ENCODE measurements at places on chromosomes 5 and 9. TPM values are rescaled to one million over a fixed set of nuclear protein-coding genes. Genes with fewer than 3 reads are reported as not detected.

DNA sequence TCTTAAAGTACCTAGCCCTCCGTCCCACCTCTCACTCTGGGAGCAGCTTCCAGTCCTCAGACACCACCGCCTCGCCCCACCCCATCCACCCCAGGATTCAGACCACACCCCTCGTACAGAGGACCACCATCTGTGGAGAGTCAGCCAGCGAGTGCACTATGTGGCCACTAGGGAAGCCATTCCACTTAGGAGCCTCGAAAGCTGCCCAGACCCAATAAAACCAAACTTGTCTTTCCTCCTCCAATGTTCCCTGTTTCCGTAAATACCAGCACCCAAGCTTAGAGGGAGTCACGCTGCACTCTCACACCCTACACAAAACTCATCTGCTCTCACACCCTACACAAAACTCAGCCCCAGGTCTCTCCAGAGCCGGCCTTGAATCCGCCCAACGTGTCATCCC is 1.9 kb downstream of the GCNT4 start:
- DNase-seq, result peak; percentile 88

- DNase-seq, result peak; percentile 30
Measured at GRCh38 chr5:53201746-53202145, 92.2 kb upstream of the MOCS2 start.

DNA sequence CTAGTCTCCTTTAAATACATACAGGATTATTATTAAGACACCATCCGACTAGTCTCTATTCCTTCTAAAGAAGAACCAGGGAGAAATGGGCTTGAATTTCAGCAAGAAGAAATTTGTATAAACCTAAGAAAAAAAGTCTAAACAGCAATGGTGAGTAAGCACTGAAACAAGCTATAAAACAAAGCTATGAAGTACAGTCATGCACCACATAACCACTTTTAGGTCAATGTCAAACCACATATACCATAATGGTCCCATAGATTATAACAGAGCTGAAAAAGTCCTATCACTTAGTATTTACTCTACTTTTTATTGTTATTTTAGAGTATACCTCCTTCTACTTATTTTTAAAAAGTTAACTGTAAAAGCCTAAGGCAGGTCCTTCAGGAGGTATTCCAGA is 102.0 kb upstream of the NFIB start:
- DNase-seq, result no peak

DNA sequence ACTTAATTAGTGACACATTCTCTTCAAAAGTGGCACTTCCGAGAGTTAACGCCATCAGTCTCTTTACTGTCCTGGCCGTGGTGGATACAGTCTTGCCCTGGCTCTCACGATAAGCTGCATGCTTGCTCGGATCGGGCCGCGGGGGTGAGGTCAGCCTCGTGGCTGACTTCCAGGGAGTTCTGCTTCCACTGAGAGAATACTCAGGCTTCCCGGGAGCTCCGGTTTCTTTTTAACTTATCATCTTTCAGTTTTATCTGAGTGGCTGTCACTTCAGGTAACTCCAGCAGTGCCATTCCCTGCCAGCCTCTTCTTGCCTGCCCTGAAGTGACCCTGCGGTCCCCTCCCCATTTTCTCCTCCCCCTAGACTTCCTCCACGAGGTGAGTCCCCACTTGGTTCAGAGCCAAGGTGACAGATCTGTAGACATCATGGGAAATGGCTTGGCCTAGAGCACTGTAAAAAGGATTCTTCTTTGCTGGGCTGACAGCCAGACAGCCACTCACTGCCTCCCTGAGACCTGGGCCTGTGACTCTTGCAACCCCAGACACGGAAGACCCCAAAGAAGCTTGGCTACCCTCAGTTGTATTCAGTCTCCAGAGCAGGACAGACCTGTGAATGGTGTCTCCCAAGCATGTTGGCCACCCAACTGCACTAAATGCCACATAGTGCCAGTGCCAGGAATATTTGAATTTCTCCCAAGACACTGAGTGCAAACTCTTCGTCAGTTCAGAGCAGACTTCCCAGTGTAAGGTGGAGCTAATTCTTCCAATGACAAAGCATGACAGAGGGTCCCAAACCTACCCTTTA is 95.1 kb downstream of the DAPK1 start:
- DNase-seq, result no peak

GRCh38 chr9:111959468-111960359 is 63.1 kb downstream of the UGCG start:
- no peak for DNase-seq

DNA sequence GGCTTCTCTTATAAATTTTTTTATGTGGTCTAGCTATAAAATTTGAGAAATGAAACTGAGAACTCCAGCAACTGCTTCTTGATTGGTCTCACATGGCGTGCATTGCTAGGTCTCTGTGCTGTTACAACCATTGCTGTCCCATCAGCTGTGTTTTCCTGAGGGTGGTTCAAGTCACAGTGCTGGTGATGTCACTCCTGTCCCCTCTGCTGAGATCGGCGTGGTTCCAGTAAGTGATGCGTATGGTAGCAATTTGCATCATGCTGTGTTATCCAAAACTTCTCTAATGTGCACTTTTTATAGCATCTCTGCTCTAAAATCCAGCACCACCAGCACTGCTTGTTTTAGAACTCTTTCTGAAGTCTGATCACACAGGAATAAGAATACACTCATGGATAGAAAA is 112.6 kb upstream of the ZNF608 start:
- DNase-seq, result no peak

DNA sequence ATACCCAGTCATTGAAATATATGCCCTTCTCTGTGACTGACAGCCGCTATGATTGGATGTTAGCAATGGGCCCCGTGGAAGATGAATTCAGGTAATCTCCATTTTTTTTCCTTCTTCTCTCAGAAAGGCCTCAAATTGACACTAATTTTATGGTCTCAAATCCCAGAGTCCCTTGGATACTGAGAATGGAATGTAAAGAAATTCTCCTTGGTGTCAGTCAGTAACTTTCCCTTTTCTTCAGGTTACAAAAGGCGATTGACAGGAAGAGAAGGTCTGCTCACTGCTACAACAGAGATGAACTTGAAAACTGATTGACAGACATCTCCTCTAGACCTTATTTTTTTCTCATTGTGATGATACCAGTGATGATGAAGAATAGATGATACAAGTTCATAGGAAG is 748.3 kb downstream of the MAT2B start:
- no peak for DNase-seq

GRCh38 chr5:74055486-74056106 is 429.6 kb downstream of the ARHGEF28 start:
- no peak for DNase-seq

- no peak for DNase-seq
Measured at GRCh38 chr5:126830061-126830460, 53.1 kb downstream of the LMNB1 start.

- DNase-seq, result no peak
Measured at GRCh38 chr5:2725980-2726765, 25.3 kb downstream of the IRX2 start.

DNA sequence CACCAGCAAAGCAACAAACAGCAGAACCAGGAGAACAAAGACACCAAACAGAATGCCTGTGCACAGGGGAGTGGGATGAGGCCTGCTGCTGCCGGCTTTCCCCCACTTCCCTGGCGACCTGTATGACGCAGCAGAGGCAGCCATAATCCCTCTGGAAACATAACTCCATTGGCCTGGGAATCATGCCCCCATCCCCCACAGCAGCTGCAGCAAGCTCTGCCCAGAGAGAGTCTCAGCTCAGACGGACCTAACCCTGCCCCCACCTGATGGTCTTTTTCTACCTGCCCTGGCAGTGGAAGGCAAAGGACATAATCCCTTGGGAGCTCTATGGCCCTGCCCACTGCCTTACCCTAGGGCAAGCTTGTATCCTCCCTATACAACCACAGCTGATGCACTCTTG is 81.8 kb upstream of the FANCC start:
- no peak for DNase-seq

DNA sequence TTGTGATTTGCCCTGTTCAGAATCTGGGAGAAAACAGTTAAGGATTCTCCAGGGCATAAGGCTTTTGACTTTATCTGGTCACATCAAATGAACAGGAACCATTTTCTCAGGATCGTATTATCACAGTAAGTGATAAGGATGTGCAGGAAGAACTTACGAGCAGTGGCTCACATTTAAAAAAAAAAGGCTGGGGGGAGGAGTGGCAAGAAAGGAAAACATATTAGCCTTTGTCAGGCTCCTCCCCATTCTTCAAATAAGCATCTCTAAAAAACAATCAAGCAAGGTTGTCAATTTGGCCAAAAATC is 234.3 kb upstream of the TMEM161B start:
- no peak for DNase-seq

DNA sequence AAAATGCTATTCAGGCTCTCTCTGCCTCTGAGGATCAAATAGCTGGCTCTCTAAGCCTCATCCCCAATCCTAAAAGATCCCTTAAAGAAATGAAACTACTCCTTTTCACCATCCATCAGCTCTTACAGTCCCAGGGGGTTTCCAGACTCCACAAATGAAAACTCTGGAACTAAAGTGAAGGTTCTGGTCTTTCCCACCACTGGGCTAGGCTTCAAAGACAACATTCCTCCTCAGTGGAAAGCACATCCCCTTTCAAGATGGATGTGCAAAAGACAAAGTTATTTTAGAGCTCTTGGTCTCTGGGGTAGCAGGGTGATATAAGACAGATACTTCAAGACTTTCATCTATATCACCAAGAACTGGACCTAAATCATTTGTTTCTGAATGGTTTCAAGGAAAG is 106.9 kb downstream of the DCP2 start:
- no peak for DNase-seq

DNA sequence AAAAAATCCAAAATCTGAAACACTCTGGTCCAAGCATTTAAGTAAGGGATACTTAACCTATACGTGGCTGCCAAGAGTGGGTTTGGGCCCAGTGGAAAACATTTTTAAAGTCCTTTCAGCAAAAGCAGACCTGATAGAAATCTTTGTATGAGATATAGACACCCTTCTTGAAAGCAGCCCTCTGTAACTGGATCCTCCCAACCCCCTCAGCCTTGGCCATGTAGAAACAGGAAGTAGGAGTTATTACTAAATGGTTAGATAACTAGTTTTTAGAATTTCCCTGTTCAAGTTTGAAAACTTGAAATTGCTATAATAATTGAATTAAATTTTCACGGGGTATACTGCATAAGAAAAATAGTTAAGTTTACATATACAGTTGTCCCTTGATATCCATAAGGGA is 111.3 kb upstream of the PCA3 start:
- DNase-seq, result no peak

- DNase-seq, result no peak
Measured at GRCh38 chr5:138960145-138960692, 85.1 kb upstream of the LRRTM2 start.

DNA sequence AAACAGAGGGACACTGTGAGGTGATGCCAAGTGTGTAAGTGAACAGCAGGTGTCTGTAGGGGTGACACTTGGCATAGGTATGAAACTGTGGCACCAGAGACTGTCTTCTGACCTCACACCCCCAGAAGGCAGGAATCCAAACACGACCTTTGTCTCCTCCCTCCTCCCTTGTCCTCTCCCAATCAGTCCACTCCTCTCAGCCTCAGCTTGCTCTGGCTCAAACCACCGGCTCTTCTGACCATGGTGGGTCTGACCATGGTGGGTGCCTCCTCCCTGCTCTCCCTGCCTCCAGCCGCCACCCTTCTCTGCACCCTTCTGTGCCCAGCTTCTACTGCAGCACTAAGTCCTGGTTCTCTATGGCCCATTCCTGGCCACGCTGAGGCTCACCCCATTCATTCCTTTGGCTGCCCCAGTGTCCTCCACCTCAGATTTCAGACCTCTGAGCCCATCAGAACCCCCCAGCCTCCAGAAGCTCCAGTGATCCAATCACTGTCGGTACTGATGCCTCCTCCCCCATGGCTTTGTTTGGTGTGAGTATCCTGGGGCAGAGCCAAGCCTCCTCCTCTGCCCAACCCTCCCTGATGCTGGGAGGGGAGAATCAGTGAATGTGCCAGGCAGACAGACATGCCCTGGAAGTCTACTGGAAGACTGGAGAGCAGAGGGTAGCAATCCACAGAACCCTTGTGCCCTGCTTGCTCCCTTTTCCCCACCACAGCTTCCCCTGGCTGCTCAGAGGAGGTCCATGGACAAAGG is 1.7 kb upstream of the ARID3C start:
- DNase-seq, result no peak

- DNase-seq, result no peak
Measured at GRCh38 chr5:94420885-94421284, 197.5 kb downstream of the KIAA0825 start.

DNA sequence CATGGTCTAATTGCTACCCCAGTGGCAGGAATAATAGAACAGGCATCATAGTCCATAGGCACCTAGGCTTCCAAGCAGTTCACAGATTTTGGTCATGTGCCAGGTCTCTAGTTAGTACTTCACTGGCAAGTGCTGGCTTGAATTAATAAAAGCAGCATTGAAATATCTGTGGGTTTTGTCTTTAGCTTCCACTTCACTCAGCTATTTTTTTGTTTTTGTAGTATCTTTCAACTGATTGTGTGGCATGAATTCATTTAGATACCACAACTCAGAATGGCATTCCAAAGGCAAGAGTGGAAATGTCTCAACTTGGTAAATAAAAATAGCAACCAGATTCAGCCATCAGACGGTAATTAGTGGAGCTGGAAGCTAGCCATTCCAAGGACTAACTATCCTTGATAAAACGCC is 27.9 kb upstream of the ITGA2 start:
- no peak for DNase-seq

GALNT12 gene
- 23.6 TPM for total RNA-seq

PCDHGB4 gene
- total RNA-seq, result 16.6 TPM

STKLD1 gene
- not detected for total RNA-seq

OR1Q1 gene
- not detected for total RNA-seq

KIAA1958 gene
- 37.9 TPM for total RNA-seq

PALM2AKAP2 gene
- 8.3 TPM for total RNA-seq

LHX3 gene
- total RNA-seq, result not detected

DIRAS2 gene
- total RNA-seq, result 0.28 TPM

SV2C gene
- total RNA-seq, result 0.12 TPM

ZMAT2 gene
- total RNA-seq, result 35.6 TPM

MELK gene
- total RNA-seq, result 67.8 TPM

All from GM23338 (cell line).